Kasumi-1 (cell line): ENCODE measurements at places on chromosomes 11 and 22.

DNA sequence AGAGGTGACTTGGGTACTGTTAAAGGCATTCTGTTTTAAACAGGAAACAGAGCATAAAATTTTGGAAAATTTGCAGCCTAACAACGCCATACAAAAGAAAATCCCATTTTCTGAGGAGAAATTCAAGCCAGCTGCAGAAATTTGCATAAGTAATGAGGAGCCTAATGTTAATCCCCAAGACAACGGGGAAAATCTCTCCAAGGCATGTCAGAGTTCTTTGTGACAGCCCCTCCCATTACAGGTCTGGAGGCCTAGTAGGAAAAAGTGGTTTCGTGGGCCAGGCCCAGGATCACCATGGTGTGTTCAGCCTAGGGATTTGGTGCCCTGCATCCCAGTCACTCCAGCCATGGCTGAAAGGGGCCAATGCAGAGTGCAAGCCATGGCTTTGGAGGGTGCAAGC, 1333.1 kb upstream of the TENM4 start:
- DNase-seq: no peak

GRCh38 chr11:111105566-111105965, 140.0 kb upstream of the POU2AF2 start:
- DNase-seq: no peak

- no peak for DNase-seq
These were observed 7.3 kb upstream of the GTSE1 start for GRCh38 chr22:46289244-46289891.

GRCh38 chr11:15825976-15826650, 530.2 kb downstream of the SOX6 start:
- DNase-seq: no peak

- DNase-seq: no peak
These were observed 69.9 kb upstream of the SHANK2 start for GRCh38 chr11:71322192-71322735.

DNA sequence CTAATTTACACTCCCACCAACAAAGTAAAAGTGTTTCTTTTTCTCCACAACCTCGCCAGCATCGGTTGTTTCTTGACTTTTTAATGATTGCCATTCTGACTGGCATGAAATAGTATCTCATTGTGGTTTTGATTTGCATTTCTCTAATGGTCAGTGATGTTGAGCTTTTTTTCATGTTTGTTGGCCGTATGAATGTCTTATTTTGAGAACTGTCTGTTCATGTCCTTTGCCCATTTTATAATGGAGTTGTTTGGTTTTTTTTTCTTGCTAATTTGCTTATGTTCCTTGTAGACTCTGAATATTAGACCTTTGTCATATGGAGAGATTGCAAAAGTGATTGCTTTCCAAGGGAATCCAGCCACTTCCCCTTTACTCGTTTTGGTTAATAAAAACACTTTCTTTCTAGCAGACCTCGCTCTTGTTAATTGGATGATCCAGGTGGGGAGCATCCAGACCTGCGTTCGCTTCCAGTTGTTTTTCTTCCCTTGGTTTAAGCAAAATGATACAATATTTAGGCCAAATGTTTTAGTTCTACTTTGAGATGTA, 17.1 kb upstream of the APOL4 start:
- DNase-seq: no peak
